ENCODE measurements at places on chromosomes 13 and 19. TPM values are rescaled to one million over a fixed set of nuclear protein-coding genes. Genes with fewer than 3 reads are reported as not detected.

KIR3DL2 gene
- polyA plus RNA-seq = not detected

DNA sequence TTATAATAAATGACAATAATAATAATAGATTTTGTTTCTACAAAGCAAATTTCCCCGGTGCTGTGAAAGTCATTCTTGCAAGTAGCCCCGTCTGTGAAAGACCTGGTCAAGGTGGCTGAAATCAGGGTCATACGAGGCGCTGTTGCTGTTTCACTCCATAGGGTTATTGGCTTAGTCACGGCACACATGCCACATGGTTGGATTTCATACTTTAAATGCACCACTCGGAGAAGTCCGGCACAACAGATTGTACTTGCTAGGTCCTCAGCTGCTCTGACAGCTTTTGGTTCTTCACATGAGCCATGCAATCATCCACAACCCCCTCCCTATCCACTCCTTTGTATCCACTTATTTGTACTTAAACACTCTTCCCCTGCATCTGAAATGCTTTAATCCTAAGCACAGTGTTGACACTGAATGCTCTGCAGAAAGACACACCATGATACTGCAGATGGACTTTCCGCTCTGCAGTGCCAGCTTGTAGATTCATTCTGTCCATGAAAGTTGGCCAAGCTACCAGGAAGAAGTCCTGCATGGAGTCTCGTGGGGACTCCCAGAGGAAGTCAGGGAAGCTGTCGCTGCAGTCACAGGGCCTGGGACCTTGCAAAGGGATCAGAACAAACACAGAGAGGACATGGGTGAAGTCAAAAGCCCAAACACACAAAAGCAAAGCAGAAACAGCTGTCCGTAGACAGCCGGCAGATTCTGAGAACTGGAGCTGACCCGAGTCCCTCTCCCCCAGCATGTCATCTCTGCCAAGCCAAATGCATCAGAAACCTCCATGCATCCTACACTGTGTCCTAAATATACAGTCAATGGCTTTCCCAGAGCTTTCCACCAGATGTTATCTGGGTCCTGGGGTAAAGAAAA lies 124.6 kb downstream of the COL4A2 start:
- no peak for DNase-seq

DNA sequence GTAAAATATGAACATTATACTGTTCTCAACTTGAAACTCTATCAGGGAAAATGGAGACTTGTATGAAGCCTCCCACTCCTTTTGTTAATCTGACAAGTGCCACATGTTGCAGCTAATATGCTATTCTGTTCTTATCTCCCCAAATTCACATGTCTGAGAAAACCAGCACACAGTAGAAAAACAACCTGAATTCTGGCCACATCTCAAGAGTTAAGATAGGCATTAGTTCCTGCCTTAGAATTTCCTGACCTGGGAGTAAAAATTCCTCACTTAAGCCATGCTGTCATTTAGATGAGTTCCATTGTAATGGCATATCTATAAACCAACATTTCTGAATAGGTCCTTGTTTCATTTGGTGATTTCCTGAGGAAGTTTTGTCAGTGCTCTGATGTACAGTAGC lies 1098.5 kb downstream of the EFNB2 start:
- no peak for DNase-seq

DNA sequence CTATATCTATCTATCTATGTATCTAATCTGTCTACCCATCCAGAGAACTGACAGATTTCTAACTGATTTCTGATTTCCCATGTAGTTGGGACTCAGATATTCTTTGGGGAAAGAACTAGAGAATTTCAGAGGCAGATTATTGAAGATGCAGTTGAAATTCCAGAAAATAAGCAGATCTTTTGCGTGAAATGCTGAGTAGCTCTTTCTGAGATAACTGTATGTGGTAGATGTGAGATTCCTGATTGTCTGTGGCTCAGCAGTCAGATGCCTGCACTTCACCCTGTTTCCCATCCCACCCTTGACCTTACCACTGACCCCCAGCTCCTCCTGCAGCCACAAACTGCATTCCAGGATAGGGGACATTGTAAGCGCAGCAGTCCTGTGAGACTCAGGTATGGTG lies 61.5 kb downstream of the DGKH start:
- no peak for DNase-seq

EFNA2 gene
- polyA plus RNA-seq = 3.6 TPM

GRCh38 chr13:109118521-109118920 lies 489.1 kb downstream of the MYO16 start:
- DNase-seq = no peak

GRCh38 chr13:111874981-111875380 lies 192.0 kb upstream of the SOX1 start:
- no peak for DNase-seq

DNA sequence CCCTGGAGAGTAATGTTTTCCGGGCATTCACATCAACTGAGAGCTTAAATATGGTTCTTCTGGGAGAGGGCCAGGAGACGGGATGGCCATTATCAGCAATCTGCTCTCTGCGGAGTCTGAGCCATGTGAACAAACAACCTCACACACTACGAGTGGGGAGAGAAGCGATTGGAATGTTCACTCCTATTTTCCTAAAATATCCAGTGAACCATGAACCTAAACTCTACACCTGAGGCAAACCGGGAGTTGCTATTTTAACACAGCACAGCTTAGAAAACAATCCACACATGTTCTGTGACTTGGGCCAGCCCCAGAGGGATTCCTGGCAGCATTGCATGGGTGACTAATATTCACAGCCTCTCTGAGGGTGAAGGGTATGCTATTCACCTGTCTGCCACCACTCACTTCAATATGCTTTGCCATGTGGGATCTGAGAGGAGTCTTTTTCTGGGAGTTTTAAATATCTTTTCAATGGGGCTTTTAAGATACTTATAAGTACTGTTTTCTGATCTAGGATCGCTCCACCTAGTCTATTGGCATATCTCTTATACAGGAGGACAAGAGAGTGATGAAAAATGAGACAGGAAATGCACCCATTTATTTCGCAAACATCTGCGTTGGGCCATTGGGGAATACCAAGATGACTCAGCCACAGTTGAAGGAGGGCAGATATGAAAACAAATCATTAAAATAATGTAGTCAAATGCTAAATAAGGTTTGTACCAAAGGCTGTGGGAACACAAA lies 72.6 kb upstream of the SERP2 start:
- DNase-seq = no peak

ZNF283 gene
- 14.5 TPM for polyA plus RNA-seq

- no peak for DNase-seq
These were observed 470.7 kb upstream of the SLITRK1 start for GRCh38 chr13:84352946-84353345.

OR7A5 gene
- not detected for polyA plus RNA-seq

NXNL1 gene
- not detected for polyA plus RNA-seq

GRCh38 chr19:30222992-30223865 lies 149.0 kb upstream of the ZNF536 start:
- no peak for DNase-seq

- DNase-seq = no peak
These were observed 1.2 kb downstream of the CCDC70 start for GRCh38 chr13:51862957-51863356.

URAD gene
- not detected for polyA plus RNA-seq

GRCh38 chr13:50887151-50887550 lies 22.4 kb upstream of the RNASEH2B start:
- DNase-seq = no peak

PRDX2 gene
- 327 TPM for polyA plus RNA-seq

DNA sequence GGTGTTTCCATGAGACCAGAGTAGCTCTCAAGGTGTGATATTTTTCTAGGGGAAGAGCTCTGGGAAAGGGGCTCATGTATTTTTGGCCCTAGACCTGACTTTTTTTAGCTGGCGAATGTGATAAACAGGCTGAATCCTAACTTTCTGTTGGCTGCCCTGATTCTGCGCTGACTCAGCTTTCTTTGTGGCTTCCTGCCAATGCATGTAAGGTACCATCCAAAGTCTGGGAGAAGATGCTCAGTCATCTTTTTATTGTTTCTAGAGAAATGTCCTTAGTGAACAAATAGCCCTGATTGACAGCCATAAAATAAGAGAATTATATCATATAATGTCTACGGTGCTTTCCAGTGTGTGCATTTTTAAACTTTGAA lies 113.6 kb upstream of the MBNL2 start:
- DNase-seq = no peak

GRCh38 chr13:68378294-68378693 lies 1148.2 kb upstream of the PCDH9 start:
- DNase-seq = no peak

GRCh38 chr13:106426909-106427308 lies 108.6 kb downstream of the EFNB2 start:
- DNase-seq = no peak

DNA sequence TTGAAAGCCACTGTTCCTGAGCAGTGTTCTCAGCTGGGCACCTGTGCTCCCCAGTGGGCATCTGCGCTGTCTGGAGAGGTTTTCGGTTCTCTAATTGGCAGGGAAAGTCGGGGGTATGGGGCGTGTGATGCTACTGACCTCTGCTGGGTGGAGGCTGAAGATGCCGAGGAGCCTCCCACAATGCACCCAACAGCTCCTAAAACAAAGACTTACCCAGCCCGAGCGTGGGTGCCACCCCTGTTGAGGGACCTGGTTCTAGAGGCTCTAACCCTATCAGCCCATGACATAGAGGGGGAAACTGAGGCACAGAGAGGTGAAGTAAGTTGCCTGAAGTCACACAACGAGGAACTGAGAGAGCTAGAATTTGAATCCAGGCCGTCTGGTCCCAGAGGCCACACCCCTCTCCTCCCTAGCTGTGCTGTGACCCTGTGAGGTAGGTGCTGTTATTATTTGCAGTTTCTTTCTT lies 2.3 kb downstream of the SPACA4 start:
- DNase-seq = no peak

GRCh38 chr19:55603581-55604292 lies 1.7 kb upstream of the ZNF865 start:
- DNase-seq = no peak

ATXN8OS gene
- polyA plus RNA-seq = 0.46 TPM

DNA sequence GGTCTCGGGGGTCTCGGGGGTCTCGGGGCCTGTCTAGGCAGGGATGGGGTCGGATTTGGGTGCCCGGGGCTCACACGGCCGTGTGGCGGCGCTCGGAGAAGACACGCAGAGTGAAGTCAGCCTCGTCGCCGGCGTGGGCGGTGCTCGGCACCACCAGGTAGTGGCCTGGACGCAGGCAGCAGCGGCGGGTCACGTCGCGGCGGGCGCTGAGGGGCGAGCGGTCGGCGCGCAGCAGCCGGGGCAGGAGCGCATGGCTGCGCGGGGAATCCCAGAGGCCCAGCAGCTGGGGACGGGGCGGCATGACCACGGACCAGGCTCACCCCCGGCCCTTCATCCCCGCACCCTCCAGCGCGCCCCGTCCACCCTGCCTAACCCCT lies 8.2 kb downstream of the CAPN12 start:
- DNase-seq = no peak

RPS16 gene
- 1,428 TPM for polyA plus RNA-seq

Data from renal cortex interstitium (tissue), 15 donors.